ENCODE measurements at places on chromosomes 1 and 21.

DNA sequence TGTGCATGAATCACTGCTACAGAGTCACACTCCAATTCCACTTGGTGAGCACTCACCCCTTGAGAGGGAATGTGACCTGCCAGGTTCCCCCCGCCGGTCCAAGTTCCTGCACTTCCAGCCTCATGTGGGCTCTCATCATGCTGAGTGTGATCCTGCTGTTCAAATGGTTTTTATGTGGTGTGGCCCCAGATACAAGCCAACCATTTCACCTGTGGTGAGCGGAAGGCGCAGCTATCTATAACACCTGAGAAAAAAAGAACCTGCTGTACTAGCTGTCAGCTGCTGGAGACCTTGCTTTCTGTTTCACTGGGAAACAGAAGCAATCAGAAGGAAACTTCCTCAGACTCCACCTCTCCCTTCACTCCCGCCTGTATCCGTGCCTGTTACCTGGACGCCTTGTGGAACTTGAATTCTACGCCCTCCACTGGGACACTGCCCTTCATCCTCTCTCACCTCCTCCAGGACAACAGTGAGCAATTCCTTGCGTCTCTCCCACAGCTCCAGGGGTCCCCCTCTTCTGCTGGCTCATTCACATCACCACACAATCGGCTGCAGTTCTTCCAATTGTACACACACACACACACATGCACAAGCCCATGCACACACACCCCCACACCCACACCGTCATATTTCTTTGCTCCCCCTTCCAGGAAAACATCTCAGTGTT lies 64.4 kb upstream of the RPL11 start:
- no peak for DNase-seq

GRCh38 chr1:177002891-177003290 lies 161.6 kb downstream of the ASTN1 start:
- no peak for DNase-seq

GRCh38 chr1:156106624-156107488 lies 7.7 kb upstream of the LMNA start:
- DNase-seq, result no peak

DNA sequence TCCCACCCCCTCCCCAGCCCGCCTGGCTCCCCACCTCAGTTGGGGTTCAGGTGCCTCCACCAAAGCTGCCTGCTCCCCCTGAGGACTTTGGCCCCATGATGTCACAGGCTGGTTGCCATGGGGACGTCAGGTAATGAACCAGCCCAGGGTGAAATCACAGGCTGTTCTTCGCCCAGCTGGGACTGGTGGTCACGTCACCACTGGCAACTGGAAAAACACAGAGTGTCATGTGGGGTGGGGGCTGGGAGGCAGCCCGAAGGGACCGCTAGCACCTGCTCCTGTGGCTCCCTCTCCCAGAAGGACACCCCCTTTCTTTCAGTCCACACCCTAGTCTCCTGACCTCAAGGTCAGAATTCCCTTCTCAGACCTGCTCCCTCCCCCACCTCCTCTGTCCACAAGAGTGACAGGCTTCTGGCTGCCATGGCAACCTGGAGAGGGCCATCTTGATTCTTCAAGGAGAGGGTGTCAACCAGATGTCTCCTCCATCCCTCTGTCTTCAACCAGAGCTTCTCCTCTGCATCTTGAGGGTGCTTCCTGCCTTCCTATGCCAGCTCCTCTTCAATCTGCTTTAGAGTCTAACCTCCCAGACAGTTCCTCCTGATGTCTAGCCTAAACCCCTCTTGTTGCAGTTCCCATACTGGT lies 6.2 kb downstream of the FAM131C start:
- DNase-seq, result no peak
